GM03348 (cell line): ENCODE measurements at places on chromosomes 2 and 18.
A peak's percentile ranks its signal among the peaks of the same experiment; 100 is the strongest.

DNA sequence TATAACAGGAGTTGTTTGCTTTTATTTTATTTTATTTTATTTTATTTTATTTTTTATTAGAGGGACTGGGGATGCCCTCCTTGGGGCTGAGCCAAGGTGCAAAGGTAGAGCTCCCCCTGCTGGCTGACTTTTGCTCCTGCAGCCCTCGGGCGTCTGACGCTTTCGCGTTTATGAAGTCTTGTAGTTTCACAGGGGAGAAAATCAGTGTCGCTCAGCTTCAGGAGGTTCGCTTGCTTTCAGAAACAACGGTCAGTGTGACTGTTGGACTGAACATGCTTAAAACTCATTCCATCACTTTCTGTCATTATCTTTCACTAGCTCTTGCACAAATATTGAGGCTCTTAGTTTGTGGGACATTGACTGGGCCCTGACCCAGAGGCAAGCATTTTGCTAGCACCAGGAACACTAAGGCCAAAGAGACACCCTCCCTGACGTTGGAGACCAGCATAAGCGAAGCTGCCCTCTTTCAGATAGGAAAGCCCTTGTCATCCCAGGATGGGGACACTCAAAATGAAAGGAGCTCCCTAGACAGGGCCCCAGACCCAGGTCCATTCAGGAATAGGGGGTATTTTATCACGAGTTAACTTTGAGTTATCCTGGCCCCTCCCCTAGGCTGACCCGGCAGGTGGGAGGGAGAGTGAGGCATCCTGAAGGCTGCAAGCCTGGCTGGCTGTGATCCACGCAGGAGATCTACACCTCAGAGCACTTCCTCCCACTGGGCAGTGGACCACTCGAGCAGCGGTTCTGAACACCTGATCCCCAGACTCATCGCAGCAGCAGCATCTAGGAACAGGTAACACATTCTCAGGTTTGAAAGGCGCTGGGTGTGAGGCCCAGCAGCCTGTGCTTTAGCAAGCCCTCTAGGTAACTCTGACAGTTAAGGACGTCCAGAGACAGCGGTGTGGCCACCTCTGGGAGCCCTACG lies 34.4 kb downstream of the LGALSL start:
- peak; percentile 75 for DNase-seq

GRCh38 chr2:211014376-211014775 lies 458.0 kb downstream of the CPS1 start:
- no peak for DNase-seq

GRCh38 chr2:9089831-9090230 lies 86.3 kb upstream of the MBOAT2 start:
- DNase-seq = no peak

- DNase-seq = no peak
These were observed 201.0 kb downstream of the PMAIP1 start for GRCh38 chr18:60100778-60101177.

DNA sequence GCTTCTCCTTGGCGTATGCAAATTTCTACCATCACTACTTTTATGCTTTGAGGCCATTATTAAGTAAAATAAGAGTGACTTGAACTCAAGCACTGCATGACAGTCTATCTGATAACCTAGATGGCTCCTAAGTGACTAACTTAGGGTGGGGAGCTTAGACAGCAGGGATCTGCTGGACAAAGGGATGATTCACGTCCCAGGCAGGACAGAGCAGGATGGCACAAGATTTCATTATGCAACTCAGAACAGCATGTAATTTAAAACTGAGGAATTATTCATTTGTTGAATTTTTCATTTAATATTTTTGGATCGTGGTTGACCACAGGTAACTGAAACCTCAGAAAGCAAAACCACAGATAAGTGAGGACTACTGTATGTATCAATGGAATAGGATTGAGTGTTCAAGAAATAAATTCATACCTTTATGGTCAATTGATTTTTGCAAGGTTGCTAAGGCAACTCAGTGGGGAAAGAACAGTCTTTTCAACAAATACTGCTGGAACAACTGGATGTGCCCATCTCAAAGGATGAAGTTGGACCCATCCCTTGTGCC lies 115.3 kb downstream of the MBD2 start:
- no peak for DNase-seq

- no peak for DNase-seq
These were observed 32.1 kb downstream of the MAP4K4 start for GRCh38 chr2:101729521-101730190.

DNA sequence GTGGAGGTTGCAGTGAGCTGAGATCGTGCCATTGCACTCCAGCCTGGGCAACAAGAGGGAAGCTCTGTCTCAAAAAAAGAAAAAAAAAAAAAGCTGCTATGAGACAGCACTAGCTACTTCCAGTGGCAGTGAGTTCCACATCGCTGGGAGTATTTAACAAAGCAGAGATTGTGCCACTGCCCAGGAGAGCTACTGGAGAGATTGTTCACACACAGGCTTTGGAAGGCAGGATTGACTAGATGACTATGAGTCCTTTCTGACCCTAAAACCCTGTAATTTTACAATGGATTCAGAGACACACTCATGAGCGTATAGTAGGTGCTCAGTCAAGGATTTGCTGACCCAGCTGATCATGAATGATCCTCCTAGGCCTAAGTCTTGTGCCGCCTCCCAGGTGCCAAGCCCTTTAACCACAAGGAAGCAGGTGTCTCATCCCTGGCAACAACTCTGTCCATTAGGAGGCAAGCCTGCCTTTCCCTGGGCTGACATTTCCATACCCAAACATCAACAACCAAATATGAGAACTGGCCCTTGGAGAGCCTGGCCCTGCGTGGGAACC lies 45.0 kb upstream of the ODC1 start:
- DNase-seq = no peak

DNA sequence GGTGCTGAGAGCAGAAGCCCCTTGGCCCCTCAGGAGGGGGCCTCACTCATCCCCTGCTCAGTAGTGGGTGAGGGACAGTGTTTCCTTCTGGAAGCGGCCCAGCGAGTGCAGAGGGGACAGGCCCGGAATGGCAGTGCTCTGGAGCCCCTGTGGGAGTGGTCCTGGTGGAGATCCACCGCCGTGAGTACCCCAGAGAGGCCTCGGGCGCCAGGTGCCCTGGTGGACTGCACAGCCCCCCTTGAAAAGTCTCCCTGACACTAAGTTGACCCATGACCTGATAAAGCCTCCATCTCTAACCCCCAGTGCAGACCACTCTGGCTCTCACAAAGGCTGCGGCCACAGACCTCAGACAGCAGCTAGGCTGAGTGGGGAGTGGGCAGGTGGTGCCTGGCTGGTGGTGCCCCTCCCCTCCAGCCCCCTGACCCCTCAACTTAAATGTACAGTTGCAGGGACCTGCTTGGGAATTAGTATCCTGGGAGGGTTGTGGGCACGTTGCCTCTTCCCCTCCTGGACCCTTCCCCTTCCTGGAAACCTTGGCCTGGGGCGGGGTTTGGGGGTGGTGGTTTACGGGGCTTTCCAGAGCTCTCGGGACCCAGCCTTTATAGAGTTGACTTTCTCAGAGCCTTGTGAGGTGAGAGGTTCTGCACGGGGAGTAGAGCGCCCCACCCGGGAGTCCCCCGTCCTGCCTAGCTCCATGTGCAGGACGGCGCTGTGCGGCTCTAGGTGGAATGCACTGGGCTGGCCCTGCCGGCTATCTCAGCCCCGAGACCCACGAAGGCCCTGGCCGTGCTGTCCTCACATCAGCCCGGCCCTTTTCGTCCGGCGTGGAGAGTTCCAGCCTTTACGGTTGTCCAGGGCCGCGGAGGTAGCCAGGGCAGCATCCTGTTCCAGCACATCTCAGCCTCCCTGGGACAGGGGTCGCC lies 62.7 kb downstream of the RTP5 start:
- DNase-seq = no peak

GRCh38 chr2:20355131-20355530 lies 4.5 kb upstream of the PUM2 start:
- no peak for DNase-seq

- no peak for DNase-seq
These were observed 16.8 kb upstream of the MBOAT2 start for GRCh38 chr2:9020267-9020666.

GRCh38 chr2:37780387-37780676 lies 108.9 kb upstream of the CDC42EP3 start:
- DNase-seq = peak; percentile 22

GRCh38 chr18:59788791-59789106 lies 91.5 kb upstream of the CCBE1 start:
- DNase-seq = no peak

- DNase-seq = no peak
These were observed 5.4 kb downstream of the KLHL14 start for GRCh38 chr18:32767400-32767799.

DNA sequence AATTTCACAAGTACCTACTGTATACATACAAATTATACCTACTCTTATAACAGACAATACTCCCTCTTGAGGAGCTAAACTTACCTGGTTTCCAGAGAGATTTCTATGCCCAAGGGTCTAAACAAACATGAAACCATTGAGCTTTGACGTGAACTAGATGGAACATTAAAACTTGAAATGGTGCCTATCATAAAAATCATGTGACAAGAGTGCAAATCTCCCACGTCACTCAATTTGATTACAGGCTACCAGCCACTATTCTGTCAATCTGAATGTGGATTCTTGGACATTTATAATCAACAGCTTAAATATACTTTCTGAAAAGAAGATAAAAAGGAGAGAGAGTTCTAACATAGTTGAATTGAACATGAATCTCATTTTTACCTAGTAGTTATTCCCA lies 297.1 kb upstream of the SESTD1 start:
- DNase-seq = no peak

- DNase-seq = no peak
These were observed 312.1 kb downstream of the TMX3 start for GRCh38 chr18:68402784-68403183.

GRCh38 chr2:131027566-131028528 lies 65.4 kb downstream of the FAM168B start:
- DNase-seq = no peak

DNA sequence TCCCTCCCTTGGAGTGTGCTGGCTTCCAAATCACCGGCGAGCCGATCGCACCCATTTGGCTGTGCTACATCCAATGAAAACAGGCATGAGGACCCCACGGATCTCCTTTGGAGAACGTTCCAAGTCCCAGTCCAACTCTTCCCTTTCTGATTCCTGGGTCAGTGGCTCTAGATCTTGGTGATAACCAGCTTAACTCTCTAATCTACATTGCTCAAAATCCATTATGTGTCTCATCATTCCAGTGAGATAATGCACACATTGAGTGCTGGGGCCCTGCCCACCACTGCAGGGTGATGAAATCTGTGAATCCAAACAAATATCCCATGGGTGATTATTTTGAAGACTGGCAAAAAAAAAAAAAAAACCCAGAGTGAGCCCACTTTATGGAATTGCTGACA lies 232.7 kb upstream of the COPS8 start:
- DNase-seq = peak; percentile 17

DNA sequence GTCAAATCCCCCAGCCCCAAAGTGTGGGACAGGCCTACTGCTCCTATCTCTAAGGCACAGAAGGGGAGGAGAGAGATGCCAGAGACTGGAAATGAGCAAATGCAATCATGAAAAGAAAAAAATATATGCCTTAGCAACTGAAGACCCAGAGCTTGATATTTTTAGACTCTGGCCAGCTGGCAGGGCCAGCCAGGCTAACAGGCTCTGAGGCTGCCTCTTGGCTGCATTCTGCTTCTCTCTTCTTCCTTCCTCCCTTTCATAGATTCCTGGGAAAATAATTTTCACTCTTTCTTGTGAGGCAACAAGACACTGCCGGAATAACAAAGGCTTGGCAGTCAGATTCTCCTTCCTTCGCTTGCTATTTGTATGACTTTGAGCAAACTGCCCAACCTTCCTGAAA lies 209.1 kb downstream of the RAD51AP2 start:
- no peak for DNase-seq

DNA sequence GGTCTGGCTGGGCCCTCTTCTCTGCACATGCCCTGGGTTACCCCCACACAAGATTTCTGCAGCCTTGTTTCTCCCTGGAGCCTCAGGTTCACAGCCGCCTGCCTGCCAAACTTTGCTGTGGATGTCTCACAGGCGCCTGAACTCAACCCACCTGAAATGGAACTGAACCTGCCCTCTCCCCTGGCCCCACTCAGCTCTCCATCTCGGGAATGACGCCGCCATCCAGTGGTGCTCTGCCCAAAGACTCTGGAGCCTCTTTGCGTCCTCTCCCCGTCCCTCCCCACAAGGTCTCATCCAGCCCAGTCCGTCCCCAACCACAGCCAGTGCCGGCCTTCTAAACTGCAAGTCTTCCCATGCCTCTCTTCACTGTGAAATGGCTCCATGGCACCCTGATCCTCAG lies 29.1 kb downstream of the EMX1 start:
- no peak for DNase-seq

DNA sequence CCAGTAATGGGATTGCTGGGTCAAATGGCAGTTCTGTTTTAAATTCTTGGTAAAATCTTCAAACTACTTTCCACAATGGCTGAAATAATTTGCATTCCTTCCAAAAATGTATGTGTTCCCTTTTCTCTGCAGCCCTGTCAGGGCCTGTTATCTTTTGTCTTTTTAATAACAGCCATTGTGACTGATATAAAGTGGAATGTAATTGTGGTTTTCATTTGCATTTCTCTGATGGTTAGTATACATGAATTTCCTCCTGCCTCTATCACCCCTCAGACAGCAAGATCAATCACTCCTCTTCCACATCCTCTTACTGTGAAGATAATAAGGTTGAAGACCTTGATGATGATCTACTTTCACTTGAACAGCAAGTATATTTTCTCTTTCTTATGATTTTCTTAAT lies 304.8 kb upstream of the FSIP2 start:
- no peak for DNase-seq

- DNase-seq = peak; percentile 27
These were observed 604 bp upstream of the STK11IP start for GRCh38 chr2:219596954-219597551.

DNA sequence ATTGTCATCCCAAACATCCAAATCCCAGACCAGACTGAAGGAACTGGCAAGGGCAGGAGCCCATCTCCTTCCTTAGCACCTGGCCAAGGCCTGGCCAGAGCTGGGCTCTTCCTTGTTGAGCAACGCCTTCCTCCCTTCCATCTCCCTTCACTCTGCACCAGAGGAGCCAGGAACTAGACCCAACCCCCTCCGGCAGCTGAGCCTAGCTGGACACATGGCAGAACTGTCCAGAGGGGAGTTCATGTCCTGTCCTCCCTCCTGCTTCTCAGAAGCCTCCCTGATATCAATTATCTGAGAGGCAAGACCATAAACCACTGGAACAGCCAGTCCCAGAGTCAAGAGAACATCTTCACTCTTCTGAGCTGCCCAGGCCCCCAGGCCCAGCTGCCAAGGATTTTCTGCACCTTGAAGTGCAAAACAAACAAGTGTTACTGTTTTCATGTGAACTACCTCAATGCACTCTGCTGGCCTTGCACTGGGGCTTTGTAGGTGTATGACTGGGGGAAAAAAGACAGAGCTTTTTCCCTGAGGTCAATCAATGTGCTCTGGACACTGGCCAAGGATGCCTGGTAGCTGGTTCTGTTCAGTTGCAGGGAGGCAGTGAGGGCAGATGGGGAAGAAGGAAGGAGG lies 107.6 kb upstream of the MSH6 start:
- no peak for DNase-seq

- peak; percentile 77 for DNase-seq
These were observed 5.9 kb upstream of the MRPL19 start for GRCh38 chr2:75640621-75641121.

- no peak for DNase-seq
These were observed 31.7 kb downstream of the SLC40A1 start for GRCh38 chr2:189548666-189549448.
